MM.1S (cell line): ENCODE measurements at places on chromosomes 1 and 21.

DNA sequence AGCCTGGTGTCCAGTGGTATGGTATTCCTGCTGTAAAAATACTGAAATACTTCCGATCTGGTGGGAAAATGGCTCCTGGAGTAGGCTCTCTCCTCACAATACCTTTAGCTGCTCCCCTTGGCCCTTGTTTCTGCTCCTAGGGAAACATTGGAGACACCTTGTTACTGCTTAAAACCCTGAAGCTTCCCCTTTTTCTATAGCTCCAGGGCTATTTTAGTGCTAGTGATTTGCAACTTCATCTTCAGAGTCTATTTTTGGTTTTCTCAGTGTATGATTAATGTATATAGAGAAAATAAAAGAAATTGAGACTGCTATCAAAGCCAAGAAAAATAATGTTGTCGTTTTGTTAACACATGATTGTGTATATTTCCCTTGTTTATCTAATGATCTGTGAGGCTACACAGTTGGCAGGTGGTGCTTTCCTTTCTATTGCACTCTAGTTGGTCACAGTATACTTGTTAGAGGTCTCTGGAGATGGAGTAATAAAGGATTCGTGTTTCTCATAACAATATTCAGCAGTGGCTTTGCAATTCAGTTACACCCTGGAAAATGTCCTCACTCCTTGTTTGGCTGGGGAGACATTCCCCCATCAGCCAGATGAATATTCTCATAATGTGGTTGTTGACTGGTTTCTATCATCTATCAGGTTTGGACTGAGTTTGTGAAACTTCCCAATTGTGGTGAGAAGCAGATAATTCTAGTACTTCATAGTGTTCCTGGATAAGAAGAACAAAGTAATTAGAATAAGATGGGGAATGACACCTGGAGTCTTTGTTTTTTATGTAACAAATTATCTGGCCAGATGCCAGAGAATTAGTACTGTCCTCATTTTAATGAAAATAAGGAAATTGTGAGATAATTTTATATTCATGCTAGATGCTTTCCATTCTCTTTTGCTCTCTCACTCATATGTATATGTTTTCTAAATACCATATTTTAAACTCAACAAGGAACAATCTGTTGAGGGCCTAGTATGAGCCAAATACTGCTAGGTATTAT lies 44.8 kb upstream of the CACYBP start:
- DNase-seq: peak; percentile 55

GRCh38 chr1:35223084-35223630 lies 30.2 kb upstream of the SFPQ start:
- DNase-seq: no peak

DNA sequence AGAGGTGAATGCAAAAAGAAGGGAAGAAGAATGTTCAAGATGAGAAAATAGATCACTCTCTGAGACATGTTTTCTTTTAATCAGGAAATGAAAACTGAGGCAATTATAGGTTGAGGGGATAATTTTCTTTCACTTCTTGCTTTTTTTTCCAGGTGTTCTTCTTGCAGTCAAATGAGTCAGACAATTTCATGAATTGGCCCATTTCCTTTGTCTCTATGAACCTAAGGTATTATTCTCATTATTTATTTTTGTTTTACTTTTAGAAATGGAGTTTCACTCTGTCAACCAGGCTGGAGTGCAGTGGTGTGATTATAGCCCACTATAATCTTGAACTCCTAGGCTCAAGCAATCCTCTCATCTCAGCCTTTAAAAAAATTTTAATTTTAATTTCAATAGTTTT lies 3.5 kb upstream of the VASH2 start:
- peak; percentile 51 for DNase-seq

- DNase-seq: no peak
Observed at GRCh38 chr1:210558302-210558701, 229.6 kb downstream of the HHAT start.

- peak; percentile 63 for DNase-seq
Observed at GRCh38 chr1:37808369-37809319, 636 bp upstream of the YRDC start.

DNA sequence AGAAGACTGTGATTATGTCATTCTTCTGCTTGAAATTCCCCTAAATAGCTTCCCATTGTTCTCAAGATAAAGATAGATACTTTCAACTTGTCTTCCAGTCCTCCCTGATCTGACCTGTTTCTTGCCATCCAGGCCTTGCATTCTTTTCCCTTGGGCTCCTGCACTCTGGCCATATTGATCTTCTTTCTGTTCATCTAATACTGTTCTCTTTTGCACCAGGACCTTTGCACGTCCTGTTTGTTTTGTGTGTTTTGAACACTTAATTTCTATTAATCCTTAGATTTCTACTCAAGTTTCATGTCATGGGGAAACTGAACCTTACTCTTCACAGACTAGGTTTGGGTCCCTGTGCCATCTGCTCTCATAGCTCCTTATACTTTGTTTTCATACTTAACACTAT lies 65.1 kb downstream of the MAGI3 start:
- no peak for DNase-seq

GRCh38 chr1:209710093-209710492 lies 5.4 kb downstream of the HSD11B1 start:
- DNase-seq: peak; percentile 78

GRCh38 chr1:165392634-165393571 lies 36.4 kb upstream of the LMX1A start:
- peak; percentile 99 for DNase-seq

- no peak for DNase-seq
Observed at GRCh38 chr1:54413295-54413694, 7.1 kb upstream of the SSBP3 start.

DNA sequence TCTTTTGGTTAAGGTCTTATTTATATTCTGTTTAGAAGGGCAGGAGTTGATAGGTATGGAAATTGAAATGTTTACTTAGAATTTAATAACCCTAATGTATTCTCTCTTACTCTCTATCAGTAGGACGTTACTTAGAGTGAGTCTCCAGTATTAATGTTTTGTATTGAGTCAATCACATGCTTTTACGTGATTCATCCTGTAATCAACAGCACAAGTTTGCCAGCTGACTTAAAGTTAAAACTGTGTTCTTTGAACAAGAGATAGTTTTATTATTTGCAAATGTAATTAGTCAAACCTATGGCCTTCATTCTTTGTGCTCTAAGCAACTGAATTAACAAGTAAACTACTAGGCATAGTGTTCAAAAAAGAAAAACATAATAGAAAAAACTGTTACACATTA lies 57.3 kb downstream of the PKN2 start:
- no peak for DNase-seq

DNA sequence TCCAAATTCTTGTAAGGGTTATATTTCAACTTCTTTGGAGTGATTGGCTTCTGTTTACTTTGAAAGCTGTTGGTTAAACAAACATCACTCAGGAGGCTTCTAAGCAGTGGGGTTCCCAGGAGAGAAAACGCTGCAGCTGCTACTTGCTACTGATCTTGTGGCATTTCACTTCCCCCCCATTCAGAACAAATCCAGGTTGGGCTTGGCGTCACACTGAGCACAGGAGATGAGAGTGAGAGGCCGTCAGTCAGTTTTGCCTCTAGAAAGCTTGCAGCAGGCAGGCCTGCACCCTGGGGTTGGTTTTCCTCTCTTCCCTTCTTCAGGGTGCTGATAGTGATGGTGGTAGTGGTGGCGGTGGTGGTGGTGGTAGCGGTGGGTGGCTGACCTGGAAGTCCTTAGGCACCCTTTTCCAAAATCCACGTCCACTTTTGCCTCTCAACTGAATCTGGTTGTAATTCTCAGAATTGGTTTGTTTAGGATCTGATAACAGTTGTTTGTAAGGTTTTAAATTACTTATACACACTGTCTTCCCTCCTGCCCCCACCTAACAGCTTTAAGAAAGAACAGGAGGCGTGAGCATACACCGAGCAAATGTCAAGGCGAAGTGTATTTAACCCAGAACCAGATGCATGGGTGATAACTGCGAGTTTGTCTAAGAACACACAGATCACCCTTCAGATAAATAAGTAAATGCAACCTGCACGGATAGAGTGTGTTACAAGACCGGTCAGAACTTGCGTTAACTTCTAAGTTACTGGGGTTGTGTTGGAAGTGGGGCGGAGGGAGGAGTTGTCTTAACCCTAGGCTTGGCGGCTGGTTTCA lies 3.2 kb upstream of the PROX1 start:
- no peak for DNase-seq

DNA sequence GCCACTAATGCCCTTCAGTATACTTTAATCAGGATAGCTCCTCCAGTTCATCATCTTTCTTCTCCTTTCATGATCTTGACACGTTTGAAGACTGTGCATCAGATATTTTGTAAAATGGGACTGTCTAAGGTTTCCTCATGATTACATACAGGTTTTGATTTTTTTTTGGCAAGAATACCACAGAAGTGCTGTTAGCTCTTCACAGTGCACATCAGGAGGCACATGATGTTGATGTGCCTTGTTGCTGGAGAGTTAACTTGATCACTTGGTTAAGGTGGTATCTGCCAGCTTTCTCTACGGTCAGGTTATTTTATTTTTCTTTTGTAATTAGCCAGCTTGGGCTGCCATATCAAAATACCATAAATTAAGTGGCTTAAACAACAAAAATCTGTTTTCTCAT lies 128.6 kb upstream of the IVNS1ABP start:
- no peak for DNase-seq

DNA sequence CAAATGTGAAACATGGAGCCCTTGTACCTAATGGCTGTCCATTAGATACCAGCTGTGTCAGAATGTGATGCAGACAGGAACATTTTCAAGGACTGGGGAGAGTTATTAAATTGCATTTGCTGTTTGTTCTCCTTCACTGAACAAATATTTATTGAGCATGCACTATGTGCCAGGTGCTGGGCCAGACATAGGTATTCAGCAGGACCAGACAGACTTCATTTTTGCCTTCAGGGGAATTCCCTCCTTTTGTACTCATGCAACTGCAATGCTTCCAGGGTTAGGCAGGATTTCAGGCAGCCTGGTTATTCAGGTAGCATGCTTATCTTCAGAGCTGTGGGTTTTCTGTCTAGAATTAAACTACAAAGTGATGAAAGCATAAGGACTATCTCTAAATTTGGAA lies 64.2 kb upstream of the SMYD2 start:
- no peak for DNase-seq

DNA sequence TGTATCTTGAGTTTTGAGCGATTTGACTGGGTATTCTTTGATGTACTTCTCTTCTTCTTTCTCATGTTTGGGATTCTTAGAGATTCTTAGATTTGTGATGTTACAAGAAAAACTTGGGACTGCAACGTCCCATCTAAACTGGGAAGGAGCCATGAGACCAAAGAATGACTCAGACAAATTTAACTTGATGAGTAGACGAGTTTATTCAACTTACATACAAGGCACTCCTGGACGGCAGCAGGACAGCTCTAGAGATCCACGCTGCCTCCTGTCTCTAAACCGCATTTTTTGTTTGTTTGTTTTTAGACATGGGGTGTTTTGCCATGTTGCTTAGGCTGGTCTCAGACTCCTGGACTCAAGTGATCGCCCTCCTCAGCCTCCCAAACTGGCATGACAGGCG lies 137.1 kb downstream of the PIK3R3 start:
- DNase-seq: no peak

DNA sequence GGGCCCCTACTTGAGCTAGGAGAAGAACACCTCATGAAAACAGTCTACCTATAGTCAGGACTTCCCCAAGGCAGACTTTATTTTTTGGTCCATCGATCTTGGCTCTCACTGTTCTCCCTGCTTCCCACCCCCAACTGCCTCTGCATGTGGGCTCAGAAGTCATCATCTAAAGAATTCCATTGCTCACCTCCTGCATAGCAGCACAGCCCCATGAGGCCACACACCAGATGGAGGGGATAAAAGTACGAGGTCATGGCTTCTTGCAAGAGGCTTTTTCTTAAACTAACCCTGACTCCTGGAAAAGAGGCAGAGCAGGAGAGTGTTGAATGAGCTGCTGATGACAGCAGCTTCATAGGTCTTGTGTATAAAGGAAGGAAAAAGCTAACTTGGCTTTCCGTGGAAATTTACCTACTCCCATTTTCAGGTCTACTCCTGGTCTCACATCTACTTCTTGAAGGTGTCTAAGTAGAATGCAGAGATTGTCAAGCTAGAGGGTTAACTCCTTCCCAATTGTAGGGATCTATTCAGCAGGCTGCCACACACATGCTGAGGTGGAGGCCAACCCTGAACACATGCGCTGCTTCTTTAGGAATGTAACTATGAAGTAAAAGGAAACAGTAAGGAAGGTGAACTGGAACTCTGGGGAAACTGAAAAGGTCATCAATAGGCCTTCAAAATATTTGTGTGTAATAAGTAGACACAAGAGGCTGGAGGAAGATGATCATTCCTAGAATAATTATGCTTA lies 18.7 kb downstream of the WNT2B start:
- no peak for DNase-seq

- no peak for DNase-seq
Observed at GRCh38 chr1:228282329-228283042, 74.6 kb downstream of the OBSCN start.

- peak; percentile 21 for DNase-seq
Observed at GRCh38 chr1:72186733-72187307, 95.5 kb downstream of the NEGR1 start.

- no peak for DNase-seq
Observed at GRCh38 chr1:29236712-29237128, 398 bp downstream of the PTPRU start.
